Left lung (tissue), 14 donors: ENCODE measurements at places on chromosomes 1 and 21. TPM values are rescaled to one million over a fixed set of nuclear protein-coding genes. Genes with fewer than 3 reads are reported as not detected.

GRCh38 chr1:42945164-42945563 is 13.5 kb downstream of the SLC2A1 start:
- no peak for DNase-seq

- DNase-seq = no peak
Observed at GRCh38 chr1:6694121-6694713, 7.4 kb downstream of the DNAJC11 start.

DNA sequence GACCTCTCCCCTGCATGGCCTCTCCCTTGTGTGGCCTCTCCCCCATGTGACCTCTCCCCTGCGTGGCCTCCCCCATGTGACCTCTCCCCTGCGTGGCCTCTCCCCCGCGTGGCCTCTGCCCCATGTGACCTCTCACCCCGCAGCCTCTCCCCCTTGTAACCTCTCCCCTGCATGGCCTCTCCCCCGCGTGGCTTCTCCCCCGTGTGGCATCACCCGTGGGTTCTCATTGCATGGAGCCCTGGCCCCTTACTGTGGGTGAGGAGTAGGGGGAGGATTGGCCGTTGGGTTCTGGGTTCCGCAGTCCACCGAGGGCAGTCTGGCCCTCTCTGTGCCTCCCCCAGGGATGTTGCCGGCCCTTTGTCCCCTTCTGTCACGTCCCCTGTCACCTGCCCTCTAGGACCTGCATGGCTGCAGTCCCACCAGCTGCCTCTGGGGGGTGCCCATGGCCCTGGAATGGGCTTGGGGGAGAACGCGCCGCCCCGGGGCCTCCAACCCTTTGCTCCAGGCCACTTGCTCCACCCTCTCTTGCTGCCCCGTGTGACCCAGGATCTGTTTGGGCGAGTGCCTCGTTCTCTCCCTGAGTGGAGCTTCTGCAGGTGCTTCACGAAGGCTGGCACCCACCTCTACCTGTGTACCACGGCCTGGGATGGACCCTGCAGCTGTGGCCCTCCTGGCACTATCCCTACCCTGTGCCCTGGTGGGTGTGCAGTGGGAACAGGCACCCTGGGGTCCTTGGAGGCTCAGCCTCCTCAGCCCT is 21.3 kb downstream of the RRP1 start:
- peak; percentile 67 for DNase-seq

- peak; percentile 77 for DNase-seq
Observed at GRCh38 chr1:174892016-174892415, 107.7 kb upstream of the CACYBP start.

DNA sequence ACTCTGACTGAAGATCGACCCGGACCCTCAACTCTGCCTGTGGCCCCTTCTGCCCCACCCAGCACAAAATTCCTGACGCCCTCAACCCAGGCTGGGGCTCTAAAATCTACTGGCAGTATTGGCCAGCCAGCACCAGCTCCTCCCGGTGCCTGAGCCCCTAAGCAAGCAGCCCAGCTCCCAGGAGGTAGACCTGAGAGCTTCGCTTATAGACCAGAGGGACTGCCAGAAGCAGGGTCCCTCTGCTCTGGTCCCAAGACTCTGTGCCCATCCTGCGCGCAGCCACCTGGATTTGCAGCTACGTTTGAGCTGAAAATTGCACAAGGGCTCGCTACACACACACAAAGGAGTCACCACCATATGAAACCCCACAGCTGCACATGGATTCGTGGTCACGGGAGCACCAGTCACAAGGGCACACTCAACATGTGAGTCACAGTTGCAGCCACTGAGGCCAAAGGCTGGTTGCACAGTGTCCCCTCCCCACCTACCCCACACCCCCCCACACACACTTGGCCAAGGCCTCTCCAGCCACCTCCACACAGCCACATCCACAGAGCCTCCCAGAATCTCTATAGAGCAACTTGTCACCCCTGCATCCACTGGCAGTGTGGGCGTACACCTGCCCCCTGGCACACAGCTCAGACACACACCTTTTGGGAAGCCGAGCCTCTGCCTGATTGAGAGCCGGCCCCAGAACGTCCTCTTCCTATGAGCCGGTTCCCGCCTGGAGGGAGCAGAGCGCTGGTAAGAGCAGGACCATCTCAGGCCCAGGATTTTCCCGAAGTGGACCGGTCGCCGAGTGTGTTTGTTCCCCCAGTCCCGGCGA is 1.1 kb upstream of the DMBX1 start:
- no peak for DNase-seq

- no peak for DNase-seq
Observed at GRCh38 chr1:229869240-229869639, 197.8 kb upstream of the GALNT2 start.

DNA sequence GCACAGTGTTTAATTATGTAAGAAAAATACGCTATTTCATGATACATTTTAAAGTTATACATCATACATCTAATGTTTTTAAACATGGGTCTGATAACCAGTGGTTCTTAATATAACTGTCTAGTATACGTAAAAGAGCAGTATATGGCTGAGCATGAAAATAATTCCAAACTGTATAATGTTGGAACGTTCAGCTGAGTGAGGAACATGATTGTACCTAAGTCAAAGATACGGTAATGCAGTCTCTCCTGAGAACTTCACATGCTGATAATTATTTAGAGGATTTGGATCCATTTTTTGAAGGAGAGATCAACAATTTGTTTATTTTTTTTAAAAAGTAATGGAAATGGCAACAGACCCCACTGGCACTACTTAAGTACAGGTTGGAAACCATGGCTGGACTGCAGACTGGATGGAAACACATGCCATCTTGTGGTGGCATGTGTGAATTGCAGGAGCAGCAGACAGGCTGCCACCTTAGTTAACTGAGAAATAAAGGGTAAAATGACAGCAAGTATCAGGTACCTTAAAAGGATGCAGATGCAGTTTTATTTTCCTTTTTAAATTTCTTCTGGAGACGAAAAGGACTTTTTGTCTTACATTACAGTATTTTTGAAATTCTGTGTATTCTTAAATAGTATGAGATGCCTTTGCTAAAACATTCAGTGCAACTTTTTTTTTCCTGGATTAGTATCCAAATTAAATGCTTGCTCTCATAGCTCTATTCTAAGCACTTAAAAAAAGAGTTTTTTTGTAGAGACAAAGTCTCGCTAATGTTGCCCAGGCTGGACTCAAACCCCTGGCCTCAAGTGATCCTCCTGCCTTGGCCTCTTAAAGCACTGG is 73.8 kb downstream of the MTR start:
- DNase-seq = peak; percentile 12

DNA sequence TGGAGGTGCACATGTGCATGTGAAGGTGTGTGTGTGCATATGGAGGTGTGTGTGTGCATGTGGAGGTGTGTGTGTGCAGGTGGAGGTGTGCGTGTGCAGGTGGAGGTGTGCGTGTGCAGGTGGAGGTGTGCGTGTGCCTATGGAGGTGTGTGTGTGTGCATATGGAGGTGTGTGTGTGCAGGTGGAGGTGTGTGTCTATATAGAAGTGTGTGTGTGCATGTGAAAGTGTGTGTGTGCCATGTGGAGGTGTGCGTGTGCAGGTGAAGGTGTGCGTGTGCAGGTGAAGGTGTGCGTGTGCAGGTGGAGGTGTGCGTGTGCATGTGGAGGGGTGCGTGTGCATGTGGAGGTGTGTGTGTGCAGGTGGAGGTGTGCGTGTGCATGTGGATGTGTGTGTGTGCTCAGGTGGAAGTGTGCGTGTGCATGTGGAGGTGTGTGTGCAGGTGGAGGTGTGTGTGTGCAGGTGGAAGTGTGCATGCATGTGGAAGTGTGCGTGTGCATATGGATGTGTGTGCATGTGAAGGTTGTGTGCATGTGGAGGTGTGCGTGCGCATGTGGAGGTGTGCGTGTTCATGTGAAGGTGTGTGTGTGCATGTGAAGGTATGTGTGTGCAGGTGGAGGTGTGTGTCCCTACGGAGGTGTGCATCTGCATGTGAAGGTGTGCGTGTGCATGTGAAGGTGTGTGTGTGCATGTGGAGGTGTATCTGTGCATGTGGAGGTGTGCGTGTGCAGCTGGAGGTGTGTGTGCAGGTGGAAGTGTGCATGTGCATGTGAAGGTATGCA is 13.5 kb downstream of the C1orf74 start:
- DNase-seq = no peak

GRCh38 chr1:201715801-201716741 is 112.9 kb upstream of the IPO9 start:
- DNase-seq = peak; percentile 61

DNA sequence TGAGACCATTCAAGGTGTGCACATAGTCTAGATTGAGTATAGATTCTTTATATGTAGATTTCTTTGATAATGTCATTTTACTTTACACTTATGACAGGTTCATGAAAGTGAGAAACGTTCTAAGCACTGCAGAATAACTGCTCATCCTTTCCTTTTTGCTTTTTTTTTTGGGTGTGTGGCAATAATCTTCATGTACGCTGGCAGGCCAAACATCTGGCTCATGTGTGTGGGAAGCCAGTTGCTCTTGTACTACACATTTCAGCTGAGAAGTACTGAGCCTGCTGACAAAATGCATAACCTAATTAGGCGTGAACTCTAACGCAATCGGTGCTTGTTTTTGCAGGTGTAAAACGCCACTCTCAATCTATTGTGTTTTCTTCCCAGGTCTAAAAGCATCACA is 350.8 kb upstream of the KAZN start:
- no peak for DNase-seq

- no peak for DNase-seq
Observed at GRCh38 chr1:101993710-101994109, 3.0 kb downstream of the OLFM3 start.

DNA sequence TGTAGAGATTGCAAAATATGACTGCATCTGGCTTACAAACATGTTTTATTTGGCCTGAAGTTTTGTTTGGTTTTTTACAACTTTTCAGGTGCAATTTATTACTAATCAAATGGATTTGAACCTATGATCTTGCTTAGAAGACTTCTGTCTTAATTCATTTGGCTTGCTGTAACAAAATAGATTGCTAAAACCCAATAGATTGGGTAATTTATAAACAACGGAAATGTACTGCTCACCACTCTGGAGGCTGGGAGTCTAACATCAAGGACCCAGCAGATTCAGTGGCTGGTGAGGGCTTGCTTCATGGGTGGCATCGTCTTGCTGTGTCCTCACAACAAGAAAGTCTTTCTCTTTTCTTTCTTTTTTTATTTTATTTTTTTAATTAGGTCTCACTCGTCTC is 72.9 kb downstream of the LBR start:
- no peak for DNase-seq

DNA sequence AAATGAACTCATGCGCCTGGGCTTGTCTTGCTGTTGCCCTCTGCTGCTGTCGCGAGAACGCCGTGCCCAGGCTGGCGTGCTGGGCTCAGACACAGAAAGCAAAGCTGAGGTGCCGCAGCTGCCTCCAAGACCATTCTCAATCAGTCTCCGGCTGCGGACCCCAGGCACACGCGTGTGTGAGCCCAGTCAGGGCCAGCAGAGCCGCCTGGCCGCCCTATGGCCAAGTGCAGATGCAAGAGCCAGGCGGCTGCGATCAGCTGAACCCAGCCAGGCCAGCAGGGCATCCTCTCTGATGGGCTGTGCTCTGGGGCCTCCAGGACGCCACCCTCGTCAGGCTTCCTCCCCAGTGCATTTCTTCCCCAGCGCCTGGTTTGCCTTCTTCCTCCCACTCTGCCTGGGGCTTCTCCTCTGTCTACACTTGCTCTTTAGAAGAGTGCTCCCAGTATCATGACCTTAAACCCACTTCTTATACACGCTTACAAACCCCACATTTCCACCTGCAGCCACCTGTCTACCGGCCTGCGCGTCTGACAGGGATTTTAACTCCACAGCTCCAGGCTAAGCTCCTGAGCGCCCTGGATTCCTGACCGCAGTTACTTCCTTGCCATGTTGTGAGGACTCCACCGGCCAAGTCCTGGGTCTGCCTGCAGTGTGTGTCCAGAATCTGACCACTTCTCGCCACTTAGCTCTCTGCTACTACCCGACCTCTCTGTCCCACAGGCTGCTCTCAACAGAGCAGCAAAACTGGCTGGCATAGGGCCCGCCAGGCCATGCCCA is 21.7 kb upstream of the LRRC47 start:
- no peak for DNase-seq

GRCh38 chr21:40623528-40623927 is 223.4 kb downstream of the DSCAM start:
- no peak for DNase-seq

DNA sequence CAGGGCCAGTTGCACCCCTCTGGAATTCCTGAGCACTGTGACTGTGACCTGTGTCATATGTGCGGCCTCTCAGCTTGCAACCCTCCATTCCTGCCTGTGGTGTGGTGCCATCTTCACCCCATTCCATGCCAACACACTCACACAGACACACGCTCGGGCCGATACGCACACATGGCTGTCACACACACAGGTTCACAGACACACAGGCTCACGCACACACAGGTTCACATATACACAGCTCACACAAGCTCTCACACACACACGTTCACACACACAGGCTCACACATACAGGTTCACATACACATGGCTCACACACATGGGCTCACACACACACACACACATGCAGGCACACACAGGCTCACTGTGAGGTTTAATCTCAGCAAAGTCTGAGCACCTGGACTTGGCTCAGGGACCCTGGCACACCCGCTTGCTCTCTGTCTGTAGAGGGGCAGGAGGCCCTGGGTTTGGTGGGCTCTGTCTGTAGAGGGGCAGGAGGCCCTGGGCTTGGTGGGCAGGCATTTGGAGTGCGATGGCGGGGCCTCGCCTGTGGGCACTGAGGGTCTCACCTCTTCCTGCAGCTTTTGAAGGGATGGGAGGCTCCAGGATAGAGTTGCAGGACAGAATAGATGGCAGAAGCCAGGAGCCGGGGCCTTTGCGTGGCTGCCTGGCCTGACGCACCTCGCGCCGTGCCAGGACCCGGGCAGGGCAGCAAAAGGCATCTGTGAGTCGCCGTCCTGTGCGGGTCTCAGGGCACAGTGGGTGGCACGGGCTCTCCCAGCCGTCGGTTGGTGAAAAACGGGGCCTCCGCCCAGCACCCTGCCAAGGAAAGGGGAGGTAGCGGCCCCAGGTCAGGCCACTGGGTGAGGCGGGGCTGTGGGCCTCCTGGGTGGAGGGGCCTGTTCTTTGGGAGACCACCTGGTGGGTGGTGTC is 17.1 kb downstream of the COL18A1 start:
- no peak for DNase-seq

GRCh38 chr1:61375082-61375880 is 292.9 kb downstream of the NFIA start:
- DNase-seq = no peak

GRCh38 chr1:162631546-162632191 is 595 bp upstream of the DDR2 start:
- peak; percentile 67 for DNase-seq

- DNase-seq = no peak
Observed at GRCh38 chr1:10864776-10865175, 68.3 kb upstream of the CASZ1 start.

The FAM43B gene
- total RNA-seq = 0.73 TPM

The COL24A1 gene
- 7.0 TPM for total RNA-seq

The GUCA2B gene
- total RNA-seq = not detected

The PLA2G2C gene
- total RNA-seq = not detected

The MYBPH gene
- 1.3 TPM for total RNA-seq

The KCNE2 gene
- not detected for total RNA-seq

The ECM1 gene
- total RNA-seq = 21.3 TPM

The C8A gene
- total RNA-seq = not detected

The COX20 gene
- 31.4 TPM for total RNA-seq

The UMODL1 gene
- not detected for total RNA-seq

The GNAT2 gene
- total RNA-seq = not detected

The ARF1 gene
- 407 TPM for total RNA-seq
